ENCODE measurements at places on chromosomes 7 and 10. TPM values are rescaled to one million over a fixed set of nuclear protein-coding genes. Genes with fewer than 3 reads are reported as not detected.

SPDYE18 gene
- not detected for total RNA-seq

AKR1C4 gene
- not detected for total RNA-seq

GRCh38 chr10:14478604-14479003 is 147.9 kb upstream of the FRMD4A start:
- no peak overlapping the region for H3K27ac ChIP-seq
- peak; percentile 57 for DNase-seq
- peaks cover 37% of the 10 kb centered on the region for H3K27me3 ChIP-seq
- H3K4me3 ChIP-seq, result no peak overlapping the region

- H3K27ac ChIP-seq, result no peak overlapping the region
- H3K4me3 ChIP-seq, result no peak overlapping the region
- no peaks in the 10 kb centered on the region for H3K4me1 ChIP-seq
Observed at GRCh38 chr10:131743190-131744151, 157.3 kb upstream of the PPP2R2D start.

DNA sequence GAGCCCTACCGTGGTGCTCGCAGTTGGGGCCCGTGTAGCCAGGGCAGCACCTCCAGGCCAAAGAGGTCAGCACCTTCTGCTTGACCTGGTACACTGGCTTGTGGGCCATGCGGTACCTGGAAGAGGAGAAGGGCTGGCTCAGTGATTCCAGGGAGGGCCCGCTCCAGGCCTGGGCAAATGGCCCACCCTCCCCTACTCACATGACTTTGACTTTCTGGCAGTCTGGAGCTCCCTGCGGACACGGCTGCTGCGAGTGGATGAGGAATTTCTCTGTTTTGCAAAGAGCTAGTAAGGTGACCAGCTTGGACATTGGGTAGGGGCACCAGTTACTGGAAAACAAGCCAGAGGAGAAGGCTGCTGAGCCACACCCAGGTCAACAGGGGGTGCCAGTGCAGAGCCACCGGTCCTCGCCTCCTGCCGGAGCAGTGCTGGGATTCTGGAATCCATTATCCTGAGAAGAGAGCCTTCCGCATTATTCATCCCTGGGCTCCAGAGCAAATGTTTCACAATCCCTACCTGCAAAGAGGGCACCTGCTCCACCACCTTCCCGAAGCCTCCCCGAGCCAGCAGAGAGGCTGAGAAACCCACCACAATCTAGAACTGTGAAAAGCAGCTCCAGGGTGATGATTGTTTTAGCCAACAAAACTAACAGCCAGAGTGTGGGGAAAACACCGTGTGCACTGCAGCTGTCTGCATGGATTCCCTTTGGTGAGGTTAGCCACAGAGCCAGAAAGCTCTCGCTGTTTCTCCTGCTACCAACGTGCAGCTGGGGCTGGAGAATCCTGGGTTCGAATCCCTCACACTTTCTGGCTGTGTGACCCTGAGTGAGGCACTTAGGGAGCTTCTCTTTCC is 11.8 kb downstream of the MMRN2 start:
- H3K4me3 ChIP-seq, result no peak overlapping the region
- no peak overlapping the region for H3K27ac ChIP-seq
- peaks cover 8% of the 10 kb centered on the region for H3K4me1 ChIP-seq
- H3K36me3 ChIP-seq, result 0 out of 2 replicates have a peak, but pooled peaks cover 4% of the 10 kb centered on the region
- peak; percentile 34 for DNase-seq
- H3K27me3 ChIP-seq, result peaks cover 14% of the 10 kb centered on the region

- H3K27me3 ChIP-seq, result peaks cover 1% of the 10 kb centered on the region
- peaks cover 13% of the 10 kb centered on the region for H3K36me3 ChIP-seq
- no peak for DNase-seq
- no peak overlapping the region for H3K27ac ChIP-seq
Observed at GRCh38 chr7:44433255-44434022, 57.0 kb downstream of the NUDCD3 start.

DNA sequence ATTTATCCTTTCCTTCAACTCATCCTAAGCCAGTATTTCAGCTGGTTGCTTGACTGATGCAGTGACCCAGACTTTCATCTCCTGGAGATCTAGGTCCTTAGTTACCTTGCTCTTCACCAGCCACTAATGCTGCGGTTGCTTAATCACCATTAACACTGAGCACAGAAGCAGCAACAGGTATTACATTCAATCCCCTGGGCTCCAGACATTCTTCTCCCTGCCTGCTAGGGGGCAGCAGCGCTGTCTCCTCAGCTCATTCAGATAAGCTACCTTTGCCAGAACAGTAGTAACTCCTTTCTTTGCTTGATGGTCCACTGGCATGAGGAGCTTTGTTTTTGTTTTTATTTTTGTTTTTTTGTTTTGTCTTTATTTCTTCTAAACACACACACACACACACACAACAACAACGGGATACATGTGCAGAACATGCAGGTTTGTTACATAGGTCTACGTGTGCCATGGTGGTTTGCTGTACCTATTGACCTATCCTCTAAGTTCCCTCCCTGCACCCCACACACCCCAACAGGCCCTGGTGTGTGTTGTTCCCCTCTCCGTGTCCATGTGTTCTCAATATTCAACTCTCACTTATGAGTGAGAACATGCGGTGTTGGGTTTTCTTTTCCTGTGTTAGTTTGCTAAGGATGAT is 1043.2 kb upstream of the C7orf33 start:
- no peak overlapping the region for H3K27ac ChIP-seq
- no peaks in the 10 kb centered on the region for H3K27me3 ChIP-seq
- no peak overlapping the region for H3K4me3 ChIP-seq
- no peaks in the 10 kb centered on the region for H3K36me3 ChIP-seq

GRCh38 chr7:138126928-138127327 is 50.7 kb downstream of the AKR1D1 start:
- DNase-seq, result no peak
- no peak overlapping the region for H3K27ac ChIP-seq
- H3K27me3 ChIP-seq, result peaks cover 3% of the 10 kb centered on the region
- H3K4me1 ChIP-seq, result peaks cover 13% of the 10 kb centered on the region
- no peak overlapping the region for H3K4me3 ChIP-seq
